ENCODE measurements at places on chromosomes 1 and 21.

- no peak for DNase-seq
Measured at GRCh38 chr1:61873581-61873980, 131.3 kb downstream of the PATJ start.

DNA sequence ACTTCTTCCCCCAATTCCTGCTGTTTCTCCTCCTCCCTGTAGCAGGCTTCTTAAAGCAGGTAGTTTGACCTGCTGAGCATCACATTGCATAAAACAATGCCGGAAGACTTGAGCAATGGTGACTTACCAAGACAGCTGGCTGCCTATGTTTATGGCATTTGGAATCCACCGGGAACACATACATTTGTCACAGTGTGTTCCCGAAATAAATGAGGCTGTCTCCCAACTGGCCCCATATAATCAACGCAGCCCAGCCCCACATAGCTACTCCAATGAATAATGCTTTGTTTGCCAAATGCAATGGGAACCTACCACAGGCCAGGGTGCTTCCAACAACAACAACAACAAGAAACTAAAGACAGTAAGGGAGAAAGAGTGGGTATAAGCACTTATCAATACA is 186.1 kb upstream of the MAP1LC3C start:
- DNase-seq, result no peak

GRCh38 chr1:185315445-185316071 is 1.5 kb downstream of the IVNS1ABP start:
- no peak for DNase-seq

GRCh38 chr1:5858844-5859407 is 133.3 kb downstream of the NPHP4 start:
- no peak for DNase-seq

DNA sequence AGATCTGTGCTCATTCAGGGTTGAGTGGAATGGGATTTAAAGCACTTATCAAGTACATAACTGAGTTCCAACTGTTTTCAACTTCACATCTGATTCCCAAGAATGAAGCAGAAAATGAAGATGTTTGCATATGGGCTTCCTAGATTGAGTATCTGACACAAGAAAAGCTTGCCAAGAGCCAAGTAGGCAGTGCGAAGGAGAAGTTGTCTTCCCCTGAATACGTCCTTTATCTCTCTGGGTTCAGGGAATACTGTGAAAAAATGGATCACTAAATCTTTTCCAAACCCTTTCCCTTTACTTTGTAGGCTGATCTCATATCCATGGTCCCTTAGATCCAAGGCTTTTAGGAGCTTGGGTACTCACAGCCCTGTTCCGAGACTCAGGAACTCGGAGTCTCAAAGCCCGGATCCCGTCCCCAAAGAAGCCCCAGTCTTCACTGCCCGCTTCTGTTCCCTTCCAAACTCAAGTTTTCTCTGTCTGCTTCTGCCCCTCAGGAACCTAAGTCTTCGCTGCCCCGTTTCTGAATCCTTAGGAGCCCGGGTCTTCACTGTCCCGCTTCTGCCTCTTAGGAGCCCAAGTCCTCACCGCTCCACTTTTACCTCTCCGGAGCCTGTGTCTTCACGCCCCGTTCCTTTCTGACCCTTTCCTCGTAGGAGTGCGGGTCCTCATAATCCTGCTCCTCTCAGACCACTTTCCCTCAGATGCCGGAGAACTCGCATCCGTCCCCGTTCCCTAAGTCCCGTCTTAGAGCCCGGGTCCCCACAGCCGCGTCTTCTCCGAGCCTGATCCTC is 616 bp downstream of the TAF12 start:
- no peak for DNase-seq
